Heart right ventricle (tissue), 16 donors: ENCODE measurements at places on chromosomes 1 and 21. TPM values are rescaled to one million over a fixed set of nuclear protein-coding genes. Genes with fewer than 3 reads are reported as not detected.

DNA sequence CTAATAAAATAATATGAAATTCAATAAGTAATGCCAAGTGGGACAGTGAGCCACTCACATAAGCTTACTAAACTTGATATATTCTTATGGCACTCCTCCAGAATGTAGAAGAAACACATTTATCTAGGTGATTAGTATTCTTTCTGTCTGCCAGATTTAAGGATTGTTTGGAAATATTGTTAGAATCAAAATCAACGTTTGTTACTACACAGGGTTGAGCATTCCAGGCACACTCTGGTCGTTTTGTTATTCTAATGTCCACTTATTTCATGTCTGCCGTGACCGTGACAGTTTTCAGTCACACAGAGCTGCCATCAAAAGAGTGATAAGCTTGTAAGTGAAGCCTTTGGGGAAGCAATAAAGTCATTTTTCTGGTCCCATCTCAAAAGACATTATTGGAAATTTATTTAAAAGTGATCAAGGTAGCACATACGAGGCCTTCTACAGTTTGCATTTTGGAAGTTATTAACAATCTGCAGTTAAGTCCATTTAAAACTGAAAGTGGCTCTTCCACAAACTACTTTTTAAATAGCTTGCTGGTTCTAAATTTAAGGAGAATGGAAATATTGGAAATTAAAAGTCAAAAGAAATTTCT, 38.0 kb downstream of the NFIA start:
- DNase-seq: no peak

- DNase-seq: no peak
Observed at GRCh38 chr1:41856151-41856943, 62.4 kb downstream of the HIVEP3 start.

DNA sequence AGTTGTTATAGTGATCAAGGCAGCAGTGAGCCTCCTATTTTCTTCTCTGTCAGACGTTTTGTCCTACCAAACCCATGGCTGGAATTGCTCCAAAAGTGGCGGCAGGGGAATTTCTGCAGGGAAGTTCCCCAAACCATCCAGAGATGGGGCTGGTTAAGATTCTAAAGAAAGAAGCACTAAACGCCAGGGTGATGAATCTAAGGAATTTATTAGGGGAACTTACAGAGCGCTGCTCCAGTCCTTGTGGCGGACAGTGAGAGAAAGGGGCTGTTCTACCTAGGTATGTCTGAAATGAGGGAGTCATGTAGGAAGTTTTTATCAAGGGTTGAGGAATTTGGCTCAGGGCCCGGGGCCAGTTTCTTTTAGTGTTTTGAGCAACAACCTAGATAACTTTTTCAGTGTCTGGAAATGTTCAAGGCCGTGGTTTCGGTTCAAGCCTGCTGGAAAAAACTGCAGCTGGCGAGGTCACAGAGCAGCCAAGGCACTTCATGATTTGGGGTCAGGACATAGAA, 222.4 kb upstream of the B3GALT2 start:
- peak; percentile 77 for DNase-seq

DNA sequence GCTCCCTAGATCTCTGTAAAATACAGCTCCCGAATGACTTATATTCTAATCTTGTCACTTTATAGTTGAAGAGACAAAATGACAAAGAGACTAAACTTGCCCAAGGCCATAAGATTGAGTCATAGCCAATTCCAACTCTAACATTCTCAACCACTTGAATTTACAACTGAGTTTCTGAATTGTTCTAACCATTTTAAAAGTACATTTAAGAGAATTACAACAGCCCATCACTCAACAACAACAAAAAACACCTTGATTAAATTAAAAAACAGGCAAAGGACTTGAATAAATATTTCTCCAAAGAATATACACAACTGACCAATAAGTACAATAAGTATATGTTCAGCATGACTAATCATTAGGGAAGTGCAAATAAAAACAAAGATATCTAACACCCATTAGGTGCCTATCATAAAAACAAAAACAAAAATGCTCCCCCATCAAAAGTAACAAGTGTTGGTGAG, 8.7 kb upstream of the ADCY10 start:
- DNase-seq: no peak

DNA sequence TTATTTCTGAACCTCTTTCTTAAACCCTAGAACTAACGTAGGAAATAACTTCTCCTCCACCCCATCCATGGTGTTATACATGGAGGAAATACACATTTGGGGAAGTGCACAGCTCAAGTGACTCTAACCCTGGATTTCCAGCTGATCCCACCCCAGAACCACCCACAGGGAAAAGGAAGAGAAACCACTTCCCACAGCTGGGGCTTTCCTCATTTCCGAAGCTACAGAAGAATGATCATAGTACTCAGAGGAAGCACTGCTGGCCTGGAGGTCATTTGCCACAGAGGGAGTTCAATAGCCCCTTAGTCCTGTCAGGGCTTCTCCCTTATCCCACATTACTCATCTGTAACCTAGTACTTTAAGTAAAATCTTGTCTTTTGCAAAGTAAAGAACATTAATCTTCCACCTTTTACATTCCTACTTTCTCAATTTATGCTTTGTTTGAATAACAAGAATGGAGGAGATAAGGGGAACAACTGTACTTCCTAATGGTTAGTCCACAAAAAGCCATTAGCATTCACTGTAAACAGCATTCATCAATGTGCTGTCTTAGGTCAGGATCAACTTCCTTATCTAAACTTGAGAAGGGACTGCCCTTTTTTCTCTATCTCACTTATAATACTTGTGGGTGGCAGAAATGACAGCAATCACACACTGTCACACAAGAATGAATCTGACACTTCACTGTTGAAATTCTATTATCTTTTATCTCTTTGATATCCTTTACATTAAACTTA, 63.0 kb upstream of the RGS1 start:
- no peak for DNase-seq

DNA sequence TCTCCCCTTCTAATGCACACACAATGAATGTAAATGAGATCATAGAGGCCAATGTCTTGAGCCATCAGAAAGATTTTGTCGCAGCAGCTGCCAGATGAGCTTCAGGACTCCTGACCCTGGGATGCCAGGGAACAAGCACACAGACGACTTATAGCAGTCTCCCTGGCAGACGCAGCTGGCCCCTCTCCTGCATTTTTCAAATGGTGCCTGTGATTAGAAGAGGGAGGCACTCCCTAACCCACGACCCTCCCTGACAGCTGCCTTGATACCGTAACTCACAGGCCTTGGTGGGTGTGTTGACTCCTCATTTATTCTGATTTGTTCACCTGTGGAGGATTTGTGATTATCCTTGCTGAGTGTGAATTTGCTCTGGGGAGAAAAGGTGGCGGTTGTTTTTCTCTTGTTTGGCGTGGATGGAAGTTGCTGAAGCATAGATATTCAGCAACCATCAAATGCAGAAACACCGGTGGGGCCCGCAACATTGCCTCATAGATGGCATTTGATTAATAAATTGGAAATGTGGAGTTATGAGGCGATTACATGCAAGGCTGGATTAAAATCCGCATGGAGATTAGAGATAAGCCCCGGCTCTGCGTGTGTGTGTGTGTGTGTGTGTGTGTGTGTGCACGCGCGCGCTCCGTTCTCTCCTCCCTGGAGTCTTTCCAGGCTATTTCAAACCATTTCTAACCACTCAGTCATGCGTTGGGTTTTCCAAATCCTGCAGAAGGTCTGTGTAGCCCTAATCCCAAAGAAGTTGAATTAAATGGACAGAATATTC, 2.1 kb upstream of the RD3 start:
- no peak for DNase-seq

The CD1B gene
- not detected for polyA plus RNA-seq

The RIPPLY3 gene
- not detected for polyA plus RNA-seq

The FAAH gene
- polyA plus RNA-seq: 2.4 TPM

The TAL1 gene
- polyA plus RNA-seq: 7.4 TPM

The KRTAP12-1 gene
- not detected for polyA plus RNA-seq

The TMEM51 gene
- 3.8 TPM for polyA plus RNA-seq

The BSND gene
- not detected for polyA plus RNA-seq

The MROH7 gene
- 3.4 TPM for polyA plus RNA-seq

The MEX3A gene
- 0.29 TPM for polyA plus RNA-seq
